ENCODE measurements at places on chromosomes 11 and 22.

DNA sequence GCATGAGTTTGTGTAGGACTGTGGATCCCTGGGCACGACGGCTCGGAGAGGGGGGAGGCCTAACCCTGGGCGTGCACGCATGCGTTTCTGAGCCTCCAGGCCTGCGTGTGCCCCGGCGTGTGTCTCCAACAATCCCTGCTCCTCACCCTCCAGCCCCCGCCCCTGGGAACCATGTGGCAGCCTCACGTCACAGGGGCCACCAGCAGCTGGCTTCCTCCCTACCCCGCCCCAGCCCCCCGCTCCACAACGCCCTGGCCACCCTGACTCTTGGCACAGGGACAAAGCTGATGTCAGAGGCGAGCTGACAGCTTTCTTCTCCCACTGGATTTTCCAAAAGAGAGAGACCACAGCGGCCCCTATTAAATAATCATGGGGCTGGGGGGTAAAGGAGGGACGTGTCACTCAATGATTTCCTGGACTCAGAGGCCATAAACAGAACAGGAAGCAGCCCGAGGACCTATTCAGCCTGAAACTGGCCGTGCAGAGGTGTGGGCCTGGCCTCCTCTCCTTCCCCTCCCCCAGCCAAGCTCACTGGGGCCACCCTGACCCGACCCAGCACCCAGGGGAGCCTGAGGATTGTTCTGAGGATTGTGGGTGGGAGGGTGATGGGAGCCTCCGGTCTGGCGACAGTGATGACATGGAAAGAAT lies 6.8 kb upstream of the LIF start:
- DNase-seq: no peak

GRCh38 chr11:97973352-97973857 lies 1047.3 kb upstream of the CNTN5 start:
- DNase-seq: no peak

DNA sequence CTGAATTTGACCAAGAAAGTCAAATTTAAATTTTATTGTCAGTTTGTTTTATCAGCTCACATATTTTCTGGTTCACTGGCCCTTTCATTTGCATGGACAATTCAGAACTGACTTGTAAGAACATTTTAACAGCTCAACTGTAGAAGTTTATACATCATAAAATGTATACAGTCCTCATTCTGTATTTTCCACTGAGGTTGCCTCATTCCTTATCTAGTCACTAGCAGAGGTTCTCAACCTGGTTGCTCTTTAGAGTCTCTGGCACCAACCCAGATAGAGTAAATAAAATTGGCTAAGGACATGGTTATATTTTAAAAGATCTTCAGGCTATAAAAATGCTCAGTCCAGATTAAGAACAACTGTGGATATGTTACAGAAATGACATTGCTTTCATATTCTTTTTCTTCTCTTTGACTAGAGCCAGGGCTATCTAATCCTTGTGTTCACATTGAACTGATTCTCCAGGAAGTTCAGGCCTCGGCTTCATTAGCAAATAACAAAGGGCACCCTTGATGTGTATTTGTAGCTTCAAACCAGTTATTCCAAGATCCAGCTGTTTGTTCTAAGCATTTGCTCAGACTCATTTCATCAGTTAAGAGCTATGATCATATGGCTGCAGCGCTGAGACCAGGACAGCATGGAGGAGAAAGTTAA lies 782.5 kb downstream of the ETS1 start:
- no peak for DNase-seq

DNA sequence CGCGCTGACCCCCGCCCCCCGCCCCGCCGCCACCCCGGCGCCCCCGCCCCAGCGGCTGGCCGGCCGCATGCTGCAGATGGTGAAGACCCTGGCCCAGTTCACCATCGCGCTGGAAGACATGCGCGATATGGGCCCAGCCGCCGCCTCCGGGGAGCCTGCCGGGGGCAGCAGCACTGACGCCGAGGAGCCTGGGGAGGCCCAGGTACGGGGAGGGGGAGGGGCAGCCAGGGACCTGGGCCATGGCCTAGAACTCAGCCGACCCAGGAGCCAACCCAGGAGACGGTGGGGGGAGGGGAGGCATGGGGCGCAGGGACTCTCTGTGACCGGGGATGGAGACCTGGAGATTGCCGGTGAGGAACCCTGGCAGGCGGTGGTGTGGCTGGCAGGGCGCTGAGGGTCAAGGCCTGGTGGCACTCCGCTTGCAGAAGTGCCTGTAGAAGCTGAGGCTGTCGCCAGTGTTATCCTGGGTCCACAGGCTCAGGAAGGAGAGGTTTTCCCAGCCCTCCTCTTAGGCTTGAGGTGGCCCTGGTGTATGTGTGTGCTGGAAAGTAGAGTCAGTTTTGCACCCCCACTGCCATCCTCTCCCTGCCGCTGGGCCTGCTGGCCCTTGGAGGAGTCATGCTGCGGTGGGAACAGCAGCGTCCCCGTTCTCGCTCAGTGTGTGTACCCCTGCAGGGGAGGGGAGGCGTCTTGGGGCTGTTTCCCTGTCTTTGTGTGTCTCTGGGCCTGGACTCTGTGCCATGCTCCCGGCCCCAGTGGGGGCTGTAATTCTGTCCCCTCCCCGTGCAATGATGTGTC lies 32.9 kb upstream of the RELT start:
- no peak for DNase-seq

DNA sequence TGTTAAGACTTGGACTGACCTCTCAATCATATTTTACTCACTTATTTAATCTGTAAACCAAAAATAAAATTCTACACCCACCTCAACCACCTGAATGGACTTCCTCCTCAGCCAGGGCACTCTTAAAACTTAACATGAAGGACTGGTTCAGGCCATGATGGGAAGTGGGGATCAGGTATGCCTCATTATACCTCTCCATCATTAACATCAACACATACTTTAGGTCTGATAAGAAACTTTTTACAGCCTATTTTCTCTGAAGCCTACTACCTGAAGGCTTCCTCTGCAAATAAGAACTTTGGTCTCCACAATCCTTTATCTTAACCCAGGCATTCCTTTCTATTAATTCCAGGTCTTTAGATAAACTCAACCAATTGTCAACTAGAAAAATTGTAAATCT lies 390.0 kb downstream of the AASDHPPT start:
- no peak for DNase-seq
